ENCODE measurements at places on chromosomes 7 and 10. TPM values are rescaled to one million over a fixed set of nuclear protein-coding genes. Genes with fewer than 3 reads are reported as not detected.

DNA sequence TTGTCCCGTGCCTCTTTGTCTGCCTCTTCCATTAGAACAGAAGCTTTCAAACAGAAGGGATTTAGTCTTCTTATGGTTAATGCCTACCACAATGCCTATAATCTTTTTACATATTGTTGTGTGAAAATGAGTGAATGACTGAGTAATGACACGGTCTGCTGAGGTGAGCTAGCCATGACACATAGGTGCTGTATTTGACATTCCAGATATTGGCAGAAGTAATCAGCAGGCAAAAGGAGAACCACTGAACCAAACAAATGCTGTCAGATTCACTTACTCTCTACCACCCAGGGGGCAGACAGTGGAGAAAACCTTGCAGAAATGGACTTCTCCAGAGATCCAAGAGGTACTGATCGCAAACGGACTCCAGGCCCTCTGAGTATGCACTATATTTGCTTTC, 377.2 kb upstream of the VWC2 start:
- no peak for DNase-seq

DNA sequence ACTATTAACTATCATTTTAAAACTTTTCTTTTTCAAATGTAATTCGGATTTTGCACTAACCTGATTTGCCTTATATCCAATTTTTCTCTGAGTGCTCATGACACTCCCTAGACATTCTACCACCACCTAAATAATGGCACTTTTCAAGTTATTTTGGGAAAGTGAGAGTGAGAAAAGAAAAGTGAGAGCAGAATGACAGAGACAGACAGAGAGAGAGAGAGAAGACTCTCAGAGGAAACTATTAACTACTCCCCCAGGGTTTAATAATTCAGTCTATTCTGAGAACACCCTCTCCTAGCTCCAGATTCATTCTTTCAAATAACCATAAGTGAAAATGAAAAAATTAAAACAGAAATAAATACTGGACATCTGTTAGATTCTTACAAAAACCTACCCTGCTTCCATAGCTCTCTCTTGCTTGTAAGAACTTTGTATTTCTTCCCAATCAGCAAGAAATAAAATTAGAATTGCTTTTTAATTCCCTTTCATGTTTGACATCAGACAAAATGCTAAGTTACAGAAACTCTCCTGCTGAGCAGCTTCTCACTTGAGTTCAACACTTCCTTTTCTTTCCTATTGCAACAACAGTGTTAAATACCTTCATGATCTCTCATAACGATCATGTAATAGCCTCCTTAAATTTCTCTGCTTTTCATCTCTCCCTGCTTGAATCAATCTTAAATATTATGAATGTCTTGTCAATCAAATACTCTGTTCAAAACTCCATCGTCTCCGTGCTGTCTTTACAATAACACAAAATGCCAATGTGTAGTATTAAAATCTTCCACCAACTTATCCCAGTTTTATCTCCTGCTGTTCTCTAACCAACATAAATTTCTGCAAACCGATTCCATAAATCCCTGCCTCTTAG, 191.7 kb downstream of the SEMA3E start:
- DNase-seq, result no peak

- DNase-seq, result no peak
Measured at GRCh38 chr10:24947304-24948097, 4.9 kb downstream of the PRTFDC1 start.

GRCh38 chr7:26202019-26202990, 760 bp downstream of the CBX3 start:
- no peak for DNase-seq

Gene GPC2
- polyA plus RNA-seq, result 0.76 TPM

Gene COBL
- 4.9 TPM for polyA plus RNA-seq

DNA sequence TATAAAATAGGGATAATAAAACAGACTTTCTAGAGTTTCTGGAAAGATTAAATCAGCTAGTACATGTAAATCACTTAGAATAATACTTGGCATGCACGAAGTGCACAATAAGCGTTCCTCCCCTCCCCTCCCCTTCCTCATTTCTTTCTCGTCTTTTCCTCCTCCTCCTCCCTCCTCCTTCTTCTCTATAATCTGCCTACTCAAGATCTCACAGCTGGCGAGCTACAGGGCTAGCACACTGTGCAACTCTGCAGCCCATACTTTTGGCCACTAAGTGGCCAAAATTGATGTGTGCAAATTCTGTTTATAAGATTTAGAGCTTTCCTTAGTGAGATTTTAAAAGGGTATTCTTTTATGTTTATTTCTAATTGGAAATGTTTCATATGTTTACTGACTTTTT, 565.3 kb downstream of the PHTF2 start:
- DNase-seq, result no peak

DNA sequence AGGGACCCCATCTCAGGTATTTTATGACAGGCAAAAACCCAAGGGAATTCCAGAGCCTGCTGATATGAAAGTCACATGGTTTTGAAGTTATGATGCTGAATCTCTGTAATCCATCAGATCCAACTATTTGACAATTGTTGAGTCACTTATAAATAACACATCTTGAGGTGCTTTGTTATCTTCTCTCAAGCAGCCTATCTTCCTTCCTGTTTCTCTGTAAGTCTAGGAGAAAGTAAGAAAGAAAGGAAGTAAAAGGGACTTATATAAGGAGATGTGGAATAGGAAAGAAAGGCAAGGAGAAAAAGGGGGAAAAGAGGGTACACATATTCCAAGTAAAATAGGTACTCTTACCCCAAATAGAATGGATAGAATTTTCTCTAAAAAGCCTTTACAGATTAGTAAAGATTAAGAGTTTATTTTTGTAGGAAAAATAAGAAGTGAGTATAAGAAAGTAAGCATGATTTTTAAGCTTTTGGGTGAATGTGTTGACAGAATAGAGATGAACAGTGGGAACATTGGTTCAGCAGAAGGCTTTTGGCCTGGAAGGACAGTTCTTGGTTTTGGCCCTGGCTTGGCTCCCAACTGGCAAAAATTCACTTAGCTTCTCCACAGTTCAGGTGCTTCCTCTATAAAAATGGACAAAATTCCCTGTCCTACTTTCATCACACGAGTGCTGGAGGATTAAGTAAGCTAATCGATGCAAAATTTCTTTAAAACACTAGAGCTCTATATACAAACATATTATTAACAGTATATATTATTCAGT, 39.6 kb upstream of the ANK3 start:
- no peak for DNase-seq

GRCh38 chr7:89023206-89023605, 227.7 kb upstream of the TEX47 start:
- no peak for DNase-seq

DNA sequence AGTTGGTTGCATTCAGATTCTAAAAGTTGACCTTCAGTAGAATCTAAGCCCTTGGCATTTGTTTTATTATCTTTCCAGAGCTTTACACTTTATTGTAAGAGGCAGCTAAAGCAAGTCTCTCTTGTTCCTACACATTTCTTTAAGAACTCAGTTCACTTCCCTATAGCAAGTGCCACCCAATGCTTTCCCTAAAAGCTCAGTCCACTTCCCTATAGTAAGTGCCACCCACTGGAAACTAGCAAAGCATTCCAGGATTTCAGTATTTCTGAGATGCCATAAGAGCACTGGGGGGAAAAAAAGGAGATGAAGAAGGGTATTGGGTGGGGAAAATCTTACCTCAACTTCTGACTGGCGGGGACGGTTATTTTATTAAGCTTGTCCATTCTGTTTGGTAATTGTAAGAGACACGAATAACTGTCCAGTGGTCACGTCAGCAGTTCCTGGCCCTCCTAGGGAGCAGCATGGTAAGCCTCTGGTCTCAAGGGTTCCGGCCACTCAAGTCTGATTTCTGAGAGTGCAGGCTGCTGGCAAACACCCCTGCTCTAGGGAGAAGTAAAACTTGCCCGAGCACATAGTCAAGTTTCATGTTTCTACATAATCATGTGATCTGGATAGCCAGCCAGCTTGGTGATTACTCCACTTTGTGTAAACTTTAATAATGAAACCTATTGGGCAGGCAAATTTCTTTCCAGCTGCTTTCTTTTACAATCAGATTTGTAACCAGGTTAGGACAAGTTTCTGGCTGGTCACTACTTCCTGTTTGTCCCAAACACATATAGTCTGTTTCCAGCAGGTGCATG, at the start of gene BLNK:
Gene BLNK (minus strand): TSS at position 554 of the 800 bp plus-strand sequence. CDS start 171 bp downstream, at position 383.
- DNase-seq, result no peak
